Vagina (tissue), 2 donors: ENCODE measurements at places on chromosomes 7 and 10.
A peak's percentile ranks its signal among the peaks of the same experiment; 100 is the strongest.

DNA sequence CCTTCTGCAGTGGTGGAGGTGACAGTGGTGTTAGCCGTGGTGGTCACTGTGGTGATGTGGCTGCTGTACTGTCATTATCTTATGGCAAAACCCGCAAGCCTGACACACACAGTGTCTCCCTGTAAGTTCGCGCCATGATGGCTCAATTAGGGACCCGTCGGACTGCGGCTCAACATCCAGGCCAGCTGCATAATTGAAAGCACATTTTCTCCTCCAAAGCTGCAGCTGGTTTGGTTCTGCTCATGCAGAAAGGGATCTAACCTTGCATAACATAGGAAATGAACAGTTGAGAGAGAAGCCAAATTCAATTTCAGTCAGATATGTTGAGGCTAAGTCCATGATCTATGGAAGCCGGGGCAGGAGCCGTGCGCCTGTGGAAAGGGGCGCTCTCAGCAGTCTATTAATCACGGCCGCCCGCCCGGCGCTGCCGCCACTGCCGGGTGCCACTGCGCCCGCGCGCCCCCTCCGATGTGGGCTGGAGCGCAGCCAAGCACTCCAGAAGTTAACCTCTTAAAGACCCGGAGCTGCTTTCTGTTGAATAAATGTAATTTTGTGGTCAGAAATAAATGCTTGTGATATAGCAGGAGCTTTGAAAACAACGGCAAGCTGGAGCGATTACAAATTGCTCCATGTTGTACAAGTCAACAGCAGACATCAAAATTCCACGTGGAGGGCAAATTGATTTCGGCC is 227.7 kb downstream of the CUX1 start:
- DNase-seq, result no peak
- peak overlapping the region; percentile 35 for H3K4me3 ChIP-seq
- peaks cover 14% of the 10 kb centered on the region for H3K4me1 ChIP-seq
- H3K36me3 ChIP-seq, result no peaks in the 10 kb centered on the region
- H3K27ac ChIP-seq, result peak overlapping the region; percentile 30

DNA sequence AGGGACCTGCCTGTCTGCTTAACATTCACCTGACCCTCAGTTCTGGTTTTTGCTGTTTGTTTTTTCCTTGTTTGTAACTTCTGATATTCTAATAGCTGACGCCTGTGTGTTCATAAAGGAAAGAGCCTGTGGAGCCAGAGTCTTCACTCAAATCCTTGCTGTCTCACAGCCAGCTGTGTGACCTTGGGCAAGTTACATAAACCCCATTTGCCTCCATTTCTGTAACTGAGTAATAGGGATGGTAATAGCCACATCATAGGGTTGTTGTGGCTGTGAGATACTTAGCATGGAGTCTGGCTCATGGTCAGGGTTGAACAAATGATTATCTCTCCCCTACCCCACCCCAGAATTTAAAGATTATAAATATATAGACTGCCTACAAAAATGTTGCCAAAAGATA is 27.0 kb downstream of the WBP1L start:
- H3K27me3 ChIP-seq, result no peaks in the 10 kb centered on the region
- H3K4me3 ChIP-seq, result no peak overlapping the region
- H3K4me1 ChIP-seq, result peaks cover 80% of the 10 kb centered on the region
- peak overlapping the region; percentile 65 for H3K27ac ChIP-seq
- H3K36me3 ChIP-seq, result no peaks in the 10 kb centered on the region

DNA sequence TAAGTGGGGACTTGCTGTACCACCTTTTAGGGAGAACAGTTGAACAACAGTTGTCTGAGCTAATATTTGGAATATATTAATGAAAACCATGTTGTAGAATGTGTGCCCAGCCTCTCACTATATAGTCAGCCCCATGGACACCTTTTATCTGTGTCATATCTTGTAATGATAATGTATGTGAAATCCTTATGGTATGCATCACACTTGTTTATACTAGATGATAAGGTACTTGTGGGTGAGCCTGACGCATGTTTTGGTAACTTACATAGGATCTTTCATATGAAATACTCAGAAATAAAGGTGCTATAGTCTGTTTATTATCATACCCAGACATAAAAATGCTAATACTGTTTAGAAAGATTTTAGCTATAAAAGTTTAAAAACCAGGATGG is 32.8 kb downstream of the CAMK1D start:
- H3K4me1 ChIP-seq, result peaks cover 10% of the 10 kb centered on the region
- no peak overlapping the region for H3K27ac ChIP-seq
- no peak overlapping the region for H3K4me3 ChIP-seq
- H3K36me3 ChIP-seq, result no peaks in the 10 kb centered on the region
- H3K27me3 ChIP-seq, result no peaks in the 10 kb centered on the region

GRCh38 chr10:29681676-29682448 is 47.1 kb upstream of the SVIL start:
- no peak overlapping the region for H3K27ac ChIP-seq
- peaks cover 29% of the 10 kb centered on the region for H3K4me1 ChIP-seq
- no peak for DNase-seq
- no peak overlapping the region for H3K4me3 ChIP-seq
- H3K27me3 ChIP-seq, result no peaks in the 10 kb centered on the region

GRCh38 chr10:35783305-35783838 is 141.3 kb upstream of the FZD8 start:
- H3K27ac ChIP-seq, result no peak overlapping the region
- H3K4me1 ChIP-seq, result no peaks in the 10 kb centered on the region
- no peaks in the 10 kb centered on the region for H3K27me3 ChIP-seq
- no peaks in the 10 kb centered on the region for H3K36me3 ChIP-seq
- DNase-seq, result no peak

DNA sequence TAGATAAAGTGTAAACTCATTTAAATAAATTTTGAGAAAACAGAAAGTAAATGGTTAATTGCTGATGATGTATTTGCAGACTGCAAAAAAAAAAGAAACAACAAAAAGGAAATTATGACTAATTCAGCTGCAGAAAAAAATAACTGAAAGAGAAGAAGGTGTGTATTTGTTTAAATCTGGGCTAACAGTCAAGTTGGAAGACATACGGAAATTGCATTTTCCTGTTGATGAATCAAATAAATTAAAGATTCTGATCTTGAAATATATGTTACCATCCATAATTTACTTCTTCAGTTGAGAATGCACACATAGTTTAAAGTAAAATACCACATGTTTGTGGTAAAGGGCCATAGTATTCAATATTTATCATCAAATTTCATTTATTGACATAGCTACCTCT is 19.3 kb upstream of the ING3 start:
- H3K27me3 ChIP-seq, result no peaks in the 10 kb centered on the region
- no peaks in the 10 kb centered on the region for H3K4me1 ChIP-seq
- H3K27ac ChIP-seq, result no peak overlapping the region
- H3K4me3 ChIP-seq, result no peak overlapping the region

GRCh38 chr7:102951839-102952238 is 39.0 kb downstream of the LRRC17 start:
- DNase-seq, result no peak
- peaks cover 1% of the 10 kb centered on the region for H3K4me1 ChIP-seq
- H3K27ac ChIP-seq, result no peak overlapping the region
- no peak overlapping the region for H3K4me3 ChIP-seq
- no peaks in the 10 kb centered on the region for H3K36me3 ChIP-seq

DNA sequence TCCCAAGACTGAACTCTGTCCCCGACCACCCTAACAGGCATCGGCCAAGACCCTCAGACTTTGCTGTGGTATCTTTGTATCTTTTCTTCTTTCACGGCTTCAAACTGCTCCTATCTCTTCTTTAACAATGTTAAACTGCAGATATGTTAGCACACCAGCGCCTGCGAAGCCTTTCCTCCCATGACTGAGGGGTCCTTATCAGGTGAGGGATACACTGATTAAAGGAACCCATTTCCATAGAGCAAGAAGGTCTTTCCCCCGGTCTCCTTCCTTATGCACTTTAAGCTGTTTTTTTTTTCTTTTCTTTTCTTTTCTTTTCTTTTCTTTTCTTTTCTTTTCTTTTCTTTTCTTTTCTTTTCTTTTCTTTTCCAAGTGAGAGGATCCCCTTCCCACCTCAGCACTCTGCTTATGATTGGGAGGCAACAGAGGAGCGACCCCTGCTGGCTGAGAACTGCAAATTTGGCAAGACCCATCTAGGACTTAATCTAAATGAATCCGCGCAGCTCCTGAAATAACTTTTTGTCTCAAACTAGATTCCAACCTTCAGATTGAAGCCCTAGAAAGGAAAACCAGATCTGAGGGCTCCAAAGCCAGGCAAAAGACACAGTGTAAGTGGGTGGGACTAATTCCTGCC is 109.9 kb downstream of the ITGB8 start:
- no peak overlapping the region for H3K4me3 ChIP-seq
- peaks cover 41% of the 10 kb centered on the region for H3K4me1 ChIP-seq
- H3K27ac ChIP-seq, result peak overlapping the region; percentile 71
- no peaks in the 10 kb centered on the region for H3K27me3 ChIP-seq
- no peaks in the 10 kb centered on the region for H3K36me3 ChIP-seq

DNA sequence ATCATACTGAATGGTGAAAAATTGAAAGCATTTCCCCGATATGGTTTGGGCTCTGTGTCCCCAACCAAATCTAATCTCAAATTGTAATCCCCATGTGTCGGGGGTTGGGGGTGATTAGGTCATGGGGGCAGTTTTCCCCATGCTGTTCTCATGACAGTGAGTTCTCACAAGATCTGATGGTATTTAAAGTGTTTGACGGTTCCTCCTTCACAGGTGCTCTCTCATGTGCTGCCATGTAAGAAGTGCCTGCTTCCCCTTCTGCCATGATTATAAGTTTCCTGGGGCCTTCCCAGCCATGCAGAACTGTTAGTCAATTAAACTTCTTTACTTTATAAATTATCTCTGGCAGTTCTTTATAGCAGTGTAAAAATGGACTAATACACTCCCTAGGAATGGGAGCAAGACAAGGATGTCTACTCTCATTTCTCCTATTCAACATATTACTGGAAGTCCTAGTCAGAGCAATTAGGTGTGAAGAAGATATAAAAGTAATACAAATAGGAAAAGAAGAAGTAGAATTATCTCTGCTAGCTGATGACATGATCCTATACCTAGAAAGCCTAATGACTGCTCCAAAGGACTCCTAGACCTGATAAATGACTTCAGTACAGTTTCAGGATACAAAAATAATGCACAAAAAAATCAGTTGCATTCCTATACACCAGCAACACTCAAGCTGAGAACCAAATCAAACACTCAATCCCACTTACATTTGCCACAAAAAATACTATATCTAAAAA is 260.6 kb downstream of the RNLS start:
- no peak for DNase-seq
- H3K4me1 ChIP-seq, result no peaks in the 10 kb centered on the region
- no peak overlapping the region for H3K27ac ChIP-seq

DNA sequence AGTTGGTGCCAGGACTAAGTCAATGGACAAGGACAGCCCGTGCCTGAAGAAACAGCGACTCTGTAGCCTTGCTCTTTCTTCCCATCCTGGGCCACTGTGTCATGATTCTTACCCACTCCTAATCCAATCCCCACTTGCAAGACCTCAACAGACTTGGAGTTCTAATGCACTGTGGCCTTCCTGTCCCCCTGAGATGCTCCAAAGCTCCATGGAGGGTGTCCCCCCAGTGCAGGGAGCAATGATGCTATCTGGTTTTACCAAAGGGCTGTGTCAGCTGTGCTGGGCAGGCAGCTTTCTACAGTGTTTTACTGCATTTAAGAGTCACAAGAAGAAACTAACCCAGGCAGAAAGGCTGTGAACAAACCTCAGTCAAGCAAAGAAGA is 108.1 kb downstream of the PRKAG2 start:
- H3K36me3 ChIP-seq, result no peaks in the 10 kb centered on the region
- H3K4me1 ChIP-seq, result no peaks in the 10 kb centered on the region
- H3K4me3 ChIP-seq, result no peak overlapping the region
- no peaks in the 10 kb centered on the region for H3K27me3 ChIP-seq

GRCh38 chr7:48307041-48307714 is 135.9 kb downstream of the ABCA13 start:
- no peaks in the 10 kb centered on the region for H3K27me3 ChIP-seq
- H3K4me1 ChIP-seq, result no peaks in the 10 kb centered on the region
- no peaks in the 10 kb centered on the region for H3K36me3 ChIP-seq
- H3K27ac ChIP-seq, result no peak overlapping the region
- no peak overlapping the region for H3K4me3 ChIP-seq

DNA sequence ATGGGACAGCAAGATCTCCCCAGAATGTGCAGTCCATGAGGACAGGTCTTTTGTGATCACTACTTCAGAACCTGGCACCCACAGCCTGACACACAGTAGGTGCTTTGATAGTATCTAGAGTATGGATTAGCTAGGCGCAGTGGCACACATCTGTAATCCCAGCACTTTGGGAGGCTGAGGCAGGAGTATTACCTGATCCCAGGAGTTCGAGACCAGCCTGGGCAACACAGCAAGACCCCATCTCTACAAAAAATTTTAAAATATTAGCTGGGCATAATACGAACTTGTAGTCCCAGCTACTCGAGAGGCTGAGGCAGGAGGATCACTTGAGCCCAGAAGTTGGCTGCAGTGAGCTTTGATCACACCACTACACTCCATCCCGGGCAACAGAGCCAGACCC is 22.3 kb upstream of the ARPC1B start:
- DNase-seq, result no peak
- H3K4me1 ChIP-seq, result no peaks in the 10 kb centered on the region
- H3K27ac ChIP-seq, result no peak overlapping the region

- H3K4me3 ChIP-seq, result no peak overlapping the region
- no peak overlapping the region for H3K27ac ChIP-seq
- no peaks in the 10 kb centered on the region for H3K27me3 ChIP-seq
- no peaks in the 10 kb centered on the region for H3K36me3 ChIP-seq
- H3K4me1 ChIP-seq, result peaks cover 11% of the 10 kb centered on the region
Observed at GRCh38 chr7:128203710-128204214, 37.3 kb upstream of the LEP start.

- no peak overlapping the region for H3K4me3 ChIP-seq
- H3K4me1 ChIP-seq, result no peaks in the 10 kb centered on the region
- no peak for DNase-seq
Observed at GRCh38 chr10:68086910-68087684, 12.0 kb upstream of the HERC4 start.

- H3K4me1 ChIP-seq, result no peaks in the 10 kb centered on the region
- no peak overlapping the region for H3K4me3 ChIP-seq
- DNase-seq, result no peak
- H3K27me3 ChIP-seq, result no peaks in the 10 kb centered on the region
- no peak overlapping the region for H3K27ac ChIP-seq
Observed at GRCh38 chr10:4120096-4120853, 335.3 kb upstream of the KLF6 start.

DNA sequence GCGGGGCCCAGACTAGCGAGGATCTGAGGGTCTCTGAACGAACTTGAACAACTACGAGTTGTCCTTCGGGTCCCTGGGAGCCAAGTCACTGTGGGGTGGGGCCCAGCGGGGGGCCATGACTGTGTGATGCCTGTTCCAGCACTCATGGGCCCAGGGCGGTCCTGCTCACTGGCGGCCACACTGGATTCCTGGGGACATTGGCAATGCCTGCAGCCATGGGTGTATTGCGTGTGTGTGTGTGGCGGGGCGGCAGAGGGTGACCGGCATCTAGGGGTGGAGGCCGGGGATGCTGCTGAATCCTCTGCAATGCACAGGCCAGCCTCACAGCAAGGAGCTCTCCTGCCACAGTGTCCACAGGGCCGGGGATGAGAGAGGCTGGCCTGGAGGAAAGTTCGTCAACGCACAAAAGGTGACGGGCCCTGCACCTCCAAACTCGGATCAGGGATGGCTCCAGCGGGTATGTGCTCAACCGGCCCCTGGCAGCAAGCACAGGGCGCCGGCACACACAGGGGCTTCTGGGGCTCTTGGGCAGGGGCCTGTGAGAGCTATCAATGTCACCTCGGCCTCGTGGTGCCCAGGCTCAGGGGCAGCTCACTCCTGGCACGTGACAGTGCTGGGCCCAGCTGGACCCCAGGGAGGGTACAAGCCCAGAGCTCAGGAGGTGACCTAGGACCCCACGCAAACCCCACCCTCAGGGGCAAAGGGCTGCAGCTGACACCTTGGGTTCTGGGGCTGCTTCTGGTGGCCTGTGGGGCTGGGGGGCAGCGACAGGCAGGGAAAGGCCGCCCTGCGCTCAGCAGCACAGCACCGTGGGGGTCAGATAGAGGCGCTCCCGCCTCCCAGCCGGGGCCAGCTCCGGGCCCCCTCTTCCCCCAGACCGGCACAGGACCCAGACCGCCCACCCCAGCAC is 27.9 kb downstream of the PAPOLB start:
- no peaks in the 10 kb centered on the region for H3K27me3 ChIP-seq
- no peaks in the 10 kb centered on the region for H3K4me1 ChIP-seq
- H3K27ac ChIP-seq, result no peak overlapping the region
- no peak overlapping the region for H3K4me3 ChIP-seq
